ENCODE measurements at places on chromosomes 4 and X. TPM values are rescaled to one million over a fixed set of nuclear protein-coding genes. Genes with fewer than 3 reads are reported as not detected.

HDX gene
- total RNA-seq: 2.0 TPM

SMIM10L2A gene
- total RNA-seq: 0.97 TPM

PAGE2B gene
- not detected for total RNA-seq

PRSS12 gene
- total RNA-seq: 0.05 TPM

ATP2B3 gene
- total RNA-seq: 0.16 TPM
